ENCODE measurements at places on chromosomes 6 and 20.
A peak's percentile ranks its signal among the peaks of the same experiment; 100 is the strongest.

GRCh38 chr20:24836661-24837299 lies 112.3 kb upstream of the CST7 start:
- DNase-seq = no peak

DNA sequence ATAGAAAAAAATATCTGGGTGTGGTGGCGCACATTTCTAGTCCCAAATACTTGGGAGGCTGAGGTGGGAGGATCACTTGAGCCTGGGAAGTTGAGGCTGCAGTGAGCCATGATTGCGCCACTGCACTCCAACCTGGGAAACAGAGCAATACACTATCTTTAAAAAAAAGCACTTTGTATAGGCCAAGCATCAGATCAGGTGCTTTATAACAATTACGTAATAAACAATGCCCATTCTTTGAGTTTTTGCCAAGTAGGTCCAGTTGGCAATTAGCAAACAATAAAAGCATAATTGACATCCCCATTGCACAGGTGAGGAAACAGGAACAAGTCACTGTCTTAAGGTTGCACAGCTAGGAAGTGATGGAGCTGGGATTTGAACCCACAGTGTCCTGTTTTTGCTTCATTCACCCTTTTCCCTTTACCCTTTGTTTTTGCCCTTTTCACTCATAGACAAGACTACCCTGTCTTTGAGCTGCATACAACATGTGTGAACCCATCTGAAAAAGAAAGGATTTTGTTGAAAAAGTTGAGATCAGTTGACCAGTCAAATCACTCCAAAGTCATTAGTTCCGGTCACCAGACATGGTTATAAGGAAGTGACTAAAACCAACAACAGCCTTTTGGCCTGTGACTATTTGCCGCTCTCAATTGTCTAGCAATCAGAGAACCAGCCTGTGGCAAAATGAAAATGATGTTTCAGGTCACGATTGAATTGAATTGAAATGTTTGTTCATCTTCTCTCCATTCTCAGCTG lies 303.6 kb downstream of the TFAP2C start:
- no peak for DNase-seq

DNA sequence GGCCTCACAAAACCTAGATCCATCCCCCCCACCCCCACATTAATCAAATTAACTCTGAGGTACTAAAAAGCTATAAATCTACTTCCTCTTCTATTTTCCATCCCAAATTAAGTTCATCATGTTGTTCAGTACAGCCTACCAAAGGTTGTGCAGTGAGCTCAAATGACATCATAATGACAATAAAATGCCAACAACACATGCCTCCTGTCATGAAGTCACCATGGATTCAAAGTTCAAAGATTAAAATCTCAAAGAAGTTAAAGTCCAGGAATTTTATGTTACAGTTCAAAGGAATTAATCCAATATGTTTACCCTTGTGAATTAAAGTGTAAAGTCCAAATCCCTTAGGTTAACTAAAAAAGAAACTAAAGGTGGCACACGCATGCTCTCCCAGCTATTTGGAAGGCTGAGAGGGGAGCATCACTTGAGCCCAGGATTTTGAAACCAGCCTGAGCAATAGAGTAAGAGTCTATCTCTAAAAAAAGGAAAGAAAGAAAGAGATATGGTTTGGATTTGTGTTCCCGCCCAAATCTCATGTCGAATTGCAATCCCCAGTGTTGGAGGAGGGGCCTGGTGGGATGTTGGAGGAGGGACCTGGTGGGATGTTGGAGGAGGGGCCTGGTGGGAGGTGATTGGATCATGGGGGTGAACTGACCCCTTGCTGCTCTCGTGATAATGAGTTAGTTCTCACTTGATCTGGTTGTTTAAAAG lies 25.7 kb upstream of the SIRT5 start:
- DNase-seq = no peak

- DNase-seq = no peak
These were observed 64.5 kb downstream of the THBS2 start for GRCh38 chr6:169189182-169189581.

GRCh38 chr6:12075067-12075563 lies 63.0 kb downstream of the HIVEP1 start:
- no peak for DNase-seq

DNA sequence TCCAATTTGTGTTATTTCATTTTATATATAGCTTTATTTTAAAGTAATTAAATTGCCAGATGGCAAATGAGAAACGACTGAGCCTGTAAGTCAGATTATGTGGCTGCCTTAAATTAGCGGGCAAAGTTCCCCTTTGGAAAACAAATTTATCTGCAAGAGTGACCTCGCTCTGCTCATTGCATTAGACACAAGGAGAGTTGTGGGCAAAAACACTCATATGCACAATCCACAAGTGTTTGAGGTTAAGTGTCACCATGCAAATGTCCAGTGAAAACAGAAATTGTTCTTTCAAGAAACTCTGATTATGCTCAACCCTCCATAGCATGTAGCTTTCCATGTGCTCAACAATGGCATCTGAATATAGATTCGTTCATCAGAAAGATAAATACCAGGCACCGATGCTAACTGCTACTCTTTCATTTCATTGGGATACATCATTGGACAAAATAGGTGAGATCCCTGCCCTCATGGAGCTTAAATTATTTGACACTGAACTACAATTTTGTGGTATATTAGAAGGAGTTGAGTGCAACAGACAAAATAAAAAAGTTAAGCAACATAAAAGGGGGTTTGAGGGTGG lies 1.7 kb upstream of the NHSL1 start:
- no peak for DNase-seq

DNA sequence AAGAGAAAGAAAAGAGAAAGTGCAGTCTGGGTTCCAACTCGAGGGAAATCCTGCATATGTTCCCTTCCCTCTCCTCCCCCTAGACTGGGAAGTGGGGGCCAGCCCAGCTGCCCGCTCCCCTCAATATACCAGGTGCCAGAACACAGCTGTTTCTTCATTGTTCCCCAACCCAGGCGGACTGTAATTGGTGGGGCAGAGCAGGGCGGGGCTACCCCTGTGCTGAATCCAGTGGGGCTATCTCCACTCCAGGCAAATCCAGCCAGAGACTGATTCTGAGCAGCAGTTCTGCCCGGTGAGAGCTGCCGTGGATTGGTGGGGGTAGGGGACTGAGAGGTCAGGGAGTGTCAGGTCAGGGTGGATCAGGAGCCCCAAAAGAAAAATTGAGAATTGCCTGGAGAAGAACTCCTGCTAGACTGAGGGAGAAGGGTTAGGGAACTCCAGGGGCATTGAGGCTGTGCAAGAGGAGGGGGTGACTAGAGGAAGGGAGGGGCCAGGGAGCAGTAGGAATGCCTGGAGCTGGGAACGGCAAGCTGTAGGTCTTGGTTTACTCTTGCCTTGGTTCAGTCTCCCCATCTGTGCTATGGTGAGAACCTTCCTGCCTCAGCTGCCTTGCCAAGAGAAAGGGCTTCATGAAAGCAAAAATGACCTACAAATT lies at the start of gene MYMX:
MYMX (plus strand) TSS at position 250 of the 655 bp plus-strand sequence. CDS start 546 bp downstream, outside the sequence.
- no peak for DNase-seq

- DNase-seq = no peak
These were observed 134.3 kb downstream of the RTN4IP1 start for GRCh38 chr6:106495014-106495413.

DNA sequence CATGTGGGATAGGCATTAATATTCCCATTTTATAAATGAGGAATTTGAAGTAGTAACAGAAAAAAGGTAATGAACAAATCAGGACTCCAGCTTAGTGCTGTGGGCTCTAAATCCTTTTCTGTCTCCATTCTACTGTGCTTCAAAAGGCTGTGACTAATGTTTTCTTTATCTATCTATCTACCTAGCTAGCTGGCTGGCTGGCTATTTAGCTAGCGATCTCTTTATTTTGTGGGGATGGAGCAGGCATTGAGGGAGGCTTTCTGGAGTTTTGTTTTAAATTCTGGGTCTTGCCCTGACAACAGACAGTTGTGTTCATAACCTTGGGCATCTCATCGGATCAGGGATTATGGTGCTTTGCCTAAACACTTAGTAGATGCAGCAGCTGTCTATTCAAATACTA lies 139.2 kb downstream of the SOX4 start:
- DNase-seq = no peak

GRCh38 chr6:5087389-5087788 lies 2.2 kb downstream of the PPP1R3G start:
- no peak for DNase-seq

DNA sequence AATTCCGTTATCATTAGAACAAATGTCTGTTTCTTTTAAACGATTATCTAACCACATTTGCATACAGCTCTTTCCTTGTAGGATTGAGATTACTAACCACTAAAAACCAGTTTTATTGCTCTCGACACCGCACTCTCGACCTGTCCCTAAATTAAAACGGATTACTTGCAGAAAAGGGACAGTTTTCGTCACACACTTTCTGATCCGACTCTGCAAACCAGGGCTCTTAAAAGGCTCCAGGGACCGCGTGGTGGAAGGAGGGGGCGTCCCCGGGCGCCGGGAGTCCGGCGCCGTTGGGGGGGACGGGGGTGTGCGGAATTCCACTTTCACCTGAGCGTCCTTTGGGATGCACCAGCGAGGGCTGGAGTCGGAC lies 731 bp downstream of the MAK start:
- peak; percentile 4 for DNase-seq

GRCh38 chr20:1533059-1533458 lies 24.4 kb downstream of the SIRPD start:
- DNase-seq = no peak

- DNase-seq = no peak
These were observed 8.4 kb downstream of the NINL start for GRCh38 chr20:25576783-25577530.

GRCh38 chr20:35621560-35621946 lies 5.9 kb downstream of the SPAG4 start:
- DNase-seq = no peak

DNA sequence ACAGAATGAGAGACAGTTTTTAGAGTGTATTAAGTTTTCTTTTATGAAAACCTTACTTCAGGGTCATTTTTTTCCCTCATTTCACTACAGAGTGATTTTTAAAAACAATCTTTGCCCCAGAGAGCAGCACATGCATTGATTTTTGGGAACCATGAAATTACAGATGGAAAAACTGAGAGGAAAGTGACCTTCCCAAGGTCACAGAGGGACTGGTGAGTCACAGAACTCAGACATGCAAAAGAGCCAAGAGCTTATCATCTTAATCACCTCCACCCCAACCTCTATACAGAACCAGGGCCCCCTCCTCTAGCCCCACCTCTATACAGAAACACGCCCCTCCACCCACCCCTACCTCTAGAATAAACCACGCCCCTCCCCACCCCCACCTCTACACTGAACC lies 10.7 kb downstream of the PXMP4 start:
- no peak for DNase-seq

DNA sequence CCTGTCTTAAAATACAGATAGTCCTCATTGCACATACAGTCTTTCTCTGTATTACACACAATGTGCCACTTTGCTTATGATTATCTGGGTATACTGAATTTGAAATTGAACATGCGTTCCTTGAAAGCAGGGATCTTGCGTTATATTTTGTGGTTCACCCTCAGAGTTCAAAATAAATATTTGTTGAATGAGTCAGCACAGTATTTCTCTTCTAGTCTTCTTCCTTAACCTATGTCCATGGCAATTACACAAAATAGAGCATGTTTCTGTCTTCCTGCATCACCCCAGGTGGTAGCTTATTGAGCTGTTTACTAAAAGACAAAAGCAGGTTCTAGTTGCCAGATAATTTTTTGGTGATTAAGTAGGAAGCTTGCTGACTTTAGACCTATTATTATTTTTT lies 272.9 kb upstream of the FERMT1 start:
- DNase-seq = peak; percentile 1

- DNase-seq = no peak
These were observed 42.5 kb upstream of the DST start for GRCh38 chr6:56685102-56685733.

DNA sequence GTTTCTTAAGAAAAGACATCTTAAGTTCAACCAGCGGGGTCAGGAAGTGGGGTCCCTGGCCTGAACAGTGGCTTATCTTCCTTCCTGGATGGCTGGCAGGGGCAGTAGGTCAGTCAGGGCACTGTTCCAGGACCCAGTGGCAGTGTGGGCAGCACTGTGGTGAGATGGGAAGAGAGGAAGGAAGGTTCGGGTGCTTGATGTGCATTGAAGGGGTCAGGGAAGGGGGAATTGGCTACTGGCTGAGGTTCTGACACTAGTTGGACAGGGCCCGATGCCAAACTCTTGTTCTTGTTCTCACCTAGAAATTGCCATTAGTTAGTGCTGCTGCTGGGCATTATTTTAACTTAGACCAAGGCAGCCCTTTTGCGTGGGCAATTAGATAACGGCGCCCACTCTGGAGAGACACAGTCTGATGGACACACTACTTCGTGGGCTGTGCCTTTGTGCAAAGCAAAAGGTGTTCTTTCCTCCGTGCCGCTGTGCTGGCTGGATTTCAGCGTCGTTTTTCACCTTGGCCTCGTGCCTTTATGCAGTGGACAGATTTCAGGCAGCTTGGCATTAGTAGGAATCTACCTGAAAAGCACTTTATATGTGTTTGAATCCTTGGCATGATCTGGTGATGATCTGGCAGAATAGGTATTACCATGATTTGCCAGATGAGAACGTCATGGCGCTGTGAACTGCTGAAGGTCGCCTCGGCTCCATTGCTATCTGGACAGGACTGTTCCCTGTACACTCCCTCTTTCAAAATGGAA lies 30.3 kb downstream of the UTRN start:
- DNase-seq = no peak

GRCh38 chr6:154522576-154522975 lies 12.1 kb upstream of the CNKSR3 start:
- no peak for DNase-seq

- peak; percentile 48 for DNase-seq
These were observed 112.1 kb downstream of the DLL1 start for GRCh38 chr6:170178561-170179477.

GRCh38 chr6:5942591-5942990 lies 64.1 kb downstream of the NRN1 start:
- DNase-seq = peak; percentile 84

- DNase-seq = no peak
These were observed 187.9 kb upstream of the ECI2 start for GRCh38 chr6:4323322-4323721.
